ENCODE measurements at places on chromosomes 1 and 21. TPM values are rescaled to one million over a fixed set of nuclear protein-coding genes. Genes with fewer than 3 reads are reported as not detected.

The OR2T33 gene
- not detected for total RNA-seq

The NRDC gene
- total RNA-seq: 149 TPM

The HCN3 gene
- 1.4 TPM for total RNA-seq

The KPRP gene
- not detected for total RNA-seq

The CD1C gene
- 0.19 TPM for total RNA-seq

The PTAFR gene
- total RNA-seq: 1.9 TPM

The DDR2 gene
- total RNA-seq: 36.6 TPM

GRCh38 chr1:233355841-233356704 lies 28.5 kb downstream of the MAP3K21 start:
- DNase-seq: no peak

- DNase-seq: no peak
Observed at GRCh38 chr1:6731905-6732304, 30.3 kb upstream of the DNAJC11 start.

DNA sequence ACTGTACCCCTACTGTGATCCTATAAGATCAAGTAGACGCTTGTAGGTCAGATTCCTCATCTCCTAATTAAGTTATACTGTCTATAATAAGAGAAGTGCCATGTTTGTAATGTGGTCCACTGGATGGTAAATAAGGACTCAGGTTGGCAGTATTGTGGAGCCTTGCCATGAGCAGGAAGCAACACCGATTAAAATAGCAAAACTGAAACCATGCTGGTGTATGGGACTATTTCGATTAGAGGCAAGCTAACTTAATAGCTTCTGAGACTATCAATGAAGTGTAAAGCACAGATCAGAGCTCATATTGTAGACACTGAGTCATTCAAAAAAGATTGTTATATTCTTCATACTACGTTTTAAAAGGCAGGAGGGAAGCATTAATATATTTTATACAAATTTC lies 348.8 kb downstream of the HHAT start:
- DNase-seq: no peak

- DNase-seq: no peak
Observed at GRCh38 chr1:2351723-2352122, 39.6 kb downstream of the MORN1 start.

DNA sequence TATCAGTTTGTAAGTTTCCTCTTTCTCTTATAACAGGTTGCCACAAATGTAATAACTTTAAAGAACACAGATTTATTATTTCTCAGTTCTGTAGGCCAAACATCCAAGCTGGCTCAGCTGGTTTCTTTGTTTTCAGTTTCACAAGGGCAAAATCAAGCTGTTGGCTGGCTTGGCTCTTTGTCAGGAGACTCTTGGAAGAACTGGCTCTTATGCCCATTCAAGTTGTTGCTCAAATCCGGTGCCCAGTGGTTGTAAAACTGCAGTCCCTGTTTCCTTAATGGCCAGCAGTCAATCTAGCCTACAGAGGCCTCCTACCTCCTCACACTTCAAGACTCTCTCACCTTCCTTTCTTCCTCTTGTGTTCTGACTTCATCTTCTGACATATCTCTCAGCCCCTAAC lies 1171.0 kb downstream of the MRPL39 start:
- no peak for DNase-seq

DNA sequence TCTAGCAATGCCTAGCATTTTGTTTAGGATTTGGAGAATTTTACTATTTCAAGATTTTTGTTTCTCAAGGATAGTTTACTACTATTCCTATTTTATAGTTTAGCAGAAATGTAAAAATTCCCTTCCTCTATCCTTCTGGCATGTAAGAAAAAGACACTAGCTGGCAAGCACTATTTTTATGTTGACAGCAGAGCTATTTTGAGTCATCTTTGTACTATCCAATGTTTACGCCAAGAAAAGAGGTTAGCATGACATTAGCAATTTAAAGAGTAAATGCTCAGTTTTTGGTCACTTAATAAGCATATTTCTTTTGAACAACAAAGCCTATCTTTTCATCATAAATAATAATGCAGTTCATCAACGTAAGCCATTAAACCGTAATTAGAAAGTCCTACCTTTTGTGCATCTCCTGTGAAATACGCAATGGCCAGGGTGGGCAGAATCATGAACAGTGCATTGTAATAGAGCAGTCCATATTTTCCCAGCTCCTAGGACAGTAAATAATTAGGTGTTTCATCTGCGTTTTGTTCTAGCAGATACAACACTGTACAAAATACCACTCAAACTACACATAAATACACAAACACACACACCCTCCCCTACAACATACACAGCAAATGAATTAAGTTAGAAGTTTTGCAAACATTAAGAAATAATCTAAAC lies 12.0 kb downstream of the SLC35D1 start:
- DNase-seq: no peak

DNA sequence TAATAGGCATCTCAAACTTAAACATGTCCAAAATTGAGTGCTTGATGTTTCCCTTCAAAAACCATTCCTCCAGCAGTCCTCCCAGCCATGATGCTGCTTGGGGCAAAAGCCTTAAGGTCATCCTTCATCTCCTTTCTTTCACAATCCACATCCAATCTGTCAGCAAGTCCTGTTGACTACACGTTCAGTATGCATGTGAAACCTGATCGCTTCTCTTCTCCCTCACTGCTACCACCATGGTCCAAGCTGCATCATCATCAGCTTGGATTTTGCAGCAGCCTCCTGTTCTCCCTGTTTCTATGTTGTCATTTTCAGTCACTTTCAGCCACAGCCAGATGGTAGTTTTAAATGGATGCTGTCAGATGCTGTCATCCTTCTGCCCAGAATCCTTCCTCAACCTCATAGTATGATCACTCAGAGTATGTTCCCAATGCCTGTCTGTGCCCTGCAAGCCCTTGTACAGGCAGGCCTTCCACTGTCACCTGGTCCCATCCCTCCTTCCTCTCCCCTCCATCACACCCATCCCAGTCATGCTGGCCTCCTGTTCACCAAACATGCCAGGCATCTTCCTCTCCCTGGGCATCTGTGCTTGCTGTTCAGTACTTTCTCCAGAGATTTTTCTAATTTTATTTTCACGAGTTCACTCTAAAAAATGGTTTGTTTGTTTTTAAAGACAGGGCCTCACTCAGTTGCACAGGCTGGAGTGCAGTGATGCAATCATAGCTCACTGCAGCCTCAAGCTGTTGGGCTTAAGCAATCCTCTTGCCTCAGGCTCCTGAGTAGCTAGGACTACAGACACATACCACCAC lies 66.0 kb downstream of the SYDE2 start:
- DNase-seq: no peak

DNA sequence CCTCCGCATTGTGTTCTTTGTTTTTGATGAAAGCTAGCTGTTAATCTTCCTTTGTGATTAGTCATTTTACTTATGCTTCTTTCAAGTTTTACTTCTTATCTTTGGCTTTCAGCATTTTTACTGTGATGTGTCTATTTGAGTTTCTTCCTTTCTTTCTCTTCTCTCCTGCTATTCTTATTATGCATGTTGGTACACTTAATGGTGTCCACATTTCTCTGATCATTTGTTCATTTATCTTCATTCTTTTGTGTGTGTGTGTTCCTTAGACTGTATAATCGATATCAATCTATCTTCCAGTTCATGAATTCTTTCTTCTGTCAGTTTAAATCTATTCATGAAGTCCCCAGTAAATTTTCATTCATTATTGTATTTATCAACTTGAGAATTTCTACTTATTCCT lies 1650.3 kb downstream of the BRINP3 start:
- DNase-seq: no peak

Measured in Right ventricle myocardium superior (tissue), 1 donor.